Stimulated activated CD8-positive, alpha-beta memory T cell treated with anti-CD3 and anti-CD28 coated beads, Interleukin-7, amount 100 ng/mL, for 4 hours (primary cell): ENCODE measurements at places on chromosomes 12 and 14.

DNA sequence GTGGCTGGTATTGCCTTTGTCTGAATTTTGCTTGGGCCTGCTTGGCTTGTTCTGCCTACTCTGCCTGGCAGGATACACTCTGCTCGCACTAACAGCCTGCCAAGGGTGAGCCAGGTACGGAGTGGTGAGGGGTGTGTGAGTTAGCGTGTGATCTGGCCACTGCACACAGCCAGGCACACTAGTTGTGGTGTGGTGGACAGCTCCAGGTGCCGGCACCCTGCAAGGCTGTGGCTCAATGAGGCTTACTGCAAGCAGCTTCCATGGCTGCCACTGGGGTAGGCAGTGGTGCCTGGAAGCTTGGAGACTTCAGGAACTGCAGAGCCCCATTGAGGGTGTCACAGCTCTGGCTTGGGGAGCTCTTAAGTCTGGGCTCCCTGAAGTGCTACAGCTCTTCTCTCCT, 87.4 kb downstream of the GPHN start:
- DNase-seq, result no peak

DNA sequence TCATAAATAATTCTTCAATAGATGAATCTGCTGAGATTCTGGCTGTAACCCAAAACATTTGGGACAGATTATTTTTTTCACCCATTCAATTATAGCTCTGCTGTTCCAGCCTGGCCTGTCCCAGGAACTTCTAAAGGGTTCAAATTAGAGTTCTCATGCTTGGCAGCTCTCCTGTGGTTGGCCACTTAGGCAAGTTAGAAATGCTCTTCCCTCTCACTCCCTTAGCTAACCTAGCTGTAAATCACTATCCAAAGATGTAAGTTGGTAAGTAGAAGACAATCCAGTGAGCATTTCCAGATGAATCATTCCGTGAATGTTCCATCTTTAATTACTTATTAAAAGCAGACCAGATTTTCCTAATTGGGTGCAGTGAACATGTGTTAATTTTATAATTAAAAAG, 760.4 kb upstream of the TBX3 start:
- DNase-seq, result no peak

DNA sequence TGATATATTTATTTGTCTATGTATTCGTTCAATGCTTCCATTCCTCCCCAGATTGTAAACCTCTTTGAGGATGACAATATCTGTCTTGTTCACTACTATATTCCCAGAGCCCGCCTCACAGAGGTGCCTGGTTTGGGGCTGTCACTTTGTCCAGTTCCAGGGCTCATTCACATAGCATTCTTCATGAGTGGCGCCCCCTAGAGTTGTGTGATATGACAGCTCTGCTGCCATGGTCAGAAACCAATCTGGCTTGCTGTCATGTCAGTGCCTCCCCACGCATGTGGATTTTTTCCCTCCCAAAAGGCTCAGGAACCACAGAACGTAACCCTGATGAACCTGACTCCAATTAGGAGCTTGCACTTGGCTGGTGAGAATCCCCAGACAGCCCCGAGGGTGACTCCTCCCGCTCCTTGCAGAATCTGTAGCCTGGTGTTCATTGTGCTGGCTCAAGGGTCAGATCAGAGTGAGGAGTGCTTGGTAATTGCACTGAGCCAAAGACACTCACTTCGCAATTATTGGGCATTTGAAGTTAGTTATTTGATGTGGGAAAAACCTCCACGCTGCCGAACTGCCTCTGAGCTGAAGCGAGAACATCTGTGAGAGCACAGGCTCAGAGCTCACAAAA, 145.5 kb downstream of the PTPN11 start:
- DNase-seq, result no peak

- DNase-seq, result no peak
Measured at GRCh38 chr12:131391399-131391798, 319.5 kb upstream of the SFSWAP start.

- no peak for DNase-seq
Measured at GRCh38 chr12:98182821-98183220, 332.6 kb upstream of the TMPO start.
